Stimulated activated CD4-positive, alpha-beta T cell treated with anti-CD3 and anti-CD28 coated beads, Interleukin-1b, Interleukin-23, amount 100 ng/mL, for 1 hour (primary cell): ENCODE measurements at places on chromosomes 5 and 9.

DNA sequence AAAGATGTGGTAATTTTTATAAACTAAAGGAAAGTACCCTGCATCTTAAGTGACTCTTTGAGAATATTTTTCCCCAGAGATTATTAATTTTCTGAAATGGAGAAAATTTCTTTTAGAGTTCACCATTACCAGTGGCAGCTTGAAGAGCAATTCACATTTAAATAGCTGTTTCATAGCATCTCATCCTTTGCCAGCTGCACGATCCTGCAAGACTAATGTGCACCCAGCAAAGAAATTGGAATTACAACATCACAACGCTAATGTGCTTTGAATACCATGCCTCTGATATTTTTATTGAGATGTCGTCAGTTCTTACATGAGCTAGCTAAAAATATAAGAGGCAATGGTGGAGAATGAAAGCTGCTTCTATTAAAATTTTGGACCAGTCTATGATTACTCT lies 423.5 kb downstream of the TAF11L14 start:
- DNase-seq = no peak

DNA sequence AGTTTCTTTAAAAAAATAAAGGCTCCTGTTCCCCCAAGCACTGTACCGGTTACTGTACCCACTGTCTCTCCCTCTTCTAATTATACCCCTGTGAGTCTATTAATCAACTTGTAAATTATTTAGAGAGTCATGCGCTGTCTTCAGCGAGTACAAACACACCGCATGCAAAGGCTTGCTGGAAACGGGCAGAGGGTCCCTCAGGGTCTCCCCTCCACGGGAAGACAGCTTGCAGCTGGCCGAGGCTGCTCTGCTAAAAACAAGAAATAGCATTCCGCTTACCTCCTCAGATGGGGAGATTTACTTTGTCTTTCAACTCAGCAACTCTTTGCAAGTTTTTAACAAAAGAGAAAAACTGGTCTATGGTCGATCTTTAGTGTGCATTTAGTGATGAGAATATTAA lies 71.8 kb downstream of the AK8 start:
- DNase-seq = no peak

DNA sequence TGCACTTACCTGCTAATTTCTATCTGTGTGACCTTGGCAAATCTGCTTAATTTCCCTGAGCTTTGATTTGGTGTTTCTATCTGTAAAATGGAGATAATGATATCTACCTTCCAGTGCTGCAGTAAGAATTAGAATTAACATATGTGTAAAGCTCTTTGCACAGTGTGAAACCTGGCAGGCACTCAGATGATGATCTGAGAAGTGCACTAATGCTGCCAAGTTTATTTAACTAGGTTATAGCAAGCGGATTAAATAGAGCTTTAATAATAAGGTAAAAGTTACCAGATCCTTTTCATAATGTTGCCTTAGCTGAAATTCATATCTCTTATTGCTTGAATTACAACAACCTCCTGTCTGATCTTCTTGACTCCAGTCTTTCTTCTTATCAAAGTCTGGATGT lies 315.3 kb upstream of the CD180 start:
- no peak for DNase-seq

DNA sequence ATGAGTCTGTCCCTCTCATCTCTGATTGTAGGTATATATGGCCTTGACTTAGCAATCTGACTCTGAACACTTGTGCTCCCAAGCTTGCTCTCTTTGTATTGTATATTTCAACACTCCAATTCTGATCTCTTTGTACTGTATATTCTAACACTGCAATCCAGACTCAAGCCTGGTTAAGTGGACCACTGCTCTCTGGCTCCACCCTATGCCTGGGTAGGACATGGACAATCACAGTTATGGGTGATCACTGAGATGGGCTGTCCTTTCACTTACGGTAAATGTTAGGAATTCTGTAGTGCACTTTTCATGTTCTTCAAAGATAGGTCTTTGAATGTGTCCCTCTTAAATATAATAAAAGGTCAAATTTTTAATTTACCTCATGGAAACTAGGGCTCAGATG lies 165.1 kb downstream of the TLR4 start:
- no peak for DNase-seq

GRCh38 chr5:1343315-1343751 lies 1.6 kb downstream of the CLPTM1L start:
- DNase-seq = no peak

DNA sequence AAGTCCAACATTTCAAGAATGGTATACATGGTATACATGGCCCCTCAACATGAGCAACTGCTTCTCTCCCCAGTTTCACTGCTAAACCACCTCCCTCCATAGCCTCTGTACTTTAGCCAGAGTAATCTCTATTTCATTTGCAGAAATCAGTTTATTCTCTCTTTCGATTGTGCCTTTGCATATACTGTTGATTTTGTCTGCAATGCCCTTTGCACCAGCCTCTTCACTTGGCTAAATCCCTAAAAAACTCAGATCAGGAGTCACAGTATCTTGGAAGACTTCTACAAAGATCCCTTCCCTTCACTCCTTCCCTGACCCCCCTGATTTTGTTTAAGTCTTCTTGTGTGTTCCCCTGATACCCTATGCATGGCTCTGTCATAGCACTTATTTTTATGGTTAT lies 4.9 kb upstream of the CCNG1 start:
- DNase-seq = no peak

GRCh38 chr5:137069358-137069757 lies 429.8 kb downstream of the SPOCK1 start:
- DNase-seq = no peak

DNA sequence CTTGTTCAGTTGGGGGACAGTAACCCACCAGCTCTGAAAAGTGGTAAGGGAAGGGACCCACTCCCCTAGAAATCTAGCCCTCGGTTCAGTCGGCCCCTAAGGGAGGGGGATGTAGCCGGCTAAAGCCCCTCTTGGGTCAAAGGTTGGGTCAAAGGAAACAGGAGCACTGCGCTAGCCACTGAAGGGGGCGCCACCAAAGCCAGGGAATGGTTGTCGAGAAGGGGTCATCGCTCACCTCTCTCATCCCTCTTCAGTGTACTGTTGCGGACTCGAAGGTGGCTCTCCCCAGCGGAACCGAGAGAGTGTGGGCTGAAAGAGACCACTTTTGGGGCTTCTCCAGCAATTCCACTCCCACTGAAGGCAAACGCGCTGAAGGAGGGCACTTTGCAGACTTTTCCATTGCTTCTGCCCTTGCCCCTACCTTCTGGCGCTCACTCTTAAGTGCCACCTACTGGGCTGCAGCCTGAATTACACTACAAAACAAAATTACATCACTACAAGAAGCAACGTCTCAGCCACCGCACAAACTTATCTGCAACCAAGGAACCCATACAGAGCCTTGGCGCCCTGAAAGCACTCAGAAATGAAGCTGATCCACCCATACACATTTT lies 396.9 kb downstream of the PDE4D start:
- DNase-seq = no peak

- no peak for DNase-seq
Observed at GRCh38 chr5:13957032-13957645, 12.7 kb upstream of the DNAH5 start.

DNA sequence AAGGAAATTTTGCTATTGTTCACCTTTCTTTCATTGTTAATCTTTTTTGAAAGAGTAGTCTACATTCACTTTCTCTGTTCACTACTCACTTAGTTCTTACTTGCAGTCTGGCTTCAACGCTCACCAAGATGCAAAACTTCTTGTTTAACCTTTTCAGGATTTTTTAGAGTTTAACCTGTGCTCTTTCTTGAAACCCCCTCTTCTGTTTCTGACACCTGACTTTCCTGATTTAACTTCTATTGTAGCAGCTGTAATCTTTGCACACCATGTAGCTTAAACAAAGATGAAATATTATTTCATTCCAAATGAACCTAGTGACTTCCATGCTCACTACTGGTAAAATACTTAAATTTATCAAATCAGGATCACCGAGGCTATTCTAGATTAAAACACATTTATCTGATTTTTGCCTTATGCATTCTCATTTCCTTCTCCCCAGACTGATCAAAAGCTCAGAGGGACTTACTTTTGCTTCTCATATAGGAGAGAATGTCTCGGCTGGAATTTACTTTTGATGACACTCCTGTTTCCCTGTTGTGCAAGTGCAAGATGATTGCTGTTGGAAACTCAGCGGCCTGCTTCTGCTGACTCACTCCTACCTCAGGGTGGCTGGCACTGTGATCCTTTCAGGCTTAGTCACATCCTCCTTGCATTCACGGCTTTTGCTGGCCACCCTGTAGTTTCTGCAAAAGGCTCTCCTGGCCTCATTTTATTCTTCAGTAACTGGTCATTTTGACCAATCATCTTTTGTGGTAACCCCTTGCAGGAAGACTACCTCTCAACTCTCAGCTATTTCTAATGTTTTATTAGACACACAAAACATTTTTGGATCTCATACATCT lies 109.3 kb upstream of the IFNE start:
- DNase-seq = no peak

GRCh38 chr5:82222597-82223574 lies 55.3 kb downstream of the RPS23 start:
- DNase-seq = no peak

DNA sequence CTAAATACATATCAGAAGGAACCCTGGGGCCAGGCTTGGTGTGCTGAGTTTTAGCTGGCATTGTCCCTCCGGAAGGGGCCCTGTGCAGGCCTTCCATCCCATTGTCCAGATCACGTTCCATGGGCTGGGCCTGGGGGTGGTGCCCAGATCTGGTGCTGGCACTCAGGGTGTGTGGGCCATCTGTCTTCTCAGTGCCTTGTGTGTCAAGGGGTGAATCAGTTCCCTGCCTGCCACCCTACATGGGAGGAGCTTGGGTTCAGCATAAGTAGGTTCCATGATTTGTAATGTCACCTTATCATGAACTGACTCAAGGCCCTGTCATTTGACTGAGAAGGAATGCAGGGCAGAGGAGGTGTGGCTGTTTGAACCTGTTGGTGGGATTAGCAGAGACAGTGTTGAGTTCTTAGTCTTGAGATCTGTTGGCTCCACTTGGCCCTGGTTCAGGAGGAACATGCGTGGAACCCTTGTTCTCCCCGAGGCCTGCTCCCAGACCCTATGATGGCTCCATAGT lies 176.8 kb downstream of the MACROH2A1 start:
- no peak for DNase-seq

GRCh38 chr9:7316967-7317366 lies 482.6 kb downstream of the DMAC1 start:
- no peak for DNase-seq

DNA sequence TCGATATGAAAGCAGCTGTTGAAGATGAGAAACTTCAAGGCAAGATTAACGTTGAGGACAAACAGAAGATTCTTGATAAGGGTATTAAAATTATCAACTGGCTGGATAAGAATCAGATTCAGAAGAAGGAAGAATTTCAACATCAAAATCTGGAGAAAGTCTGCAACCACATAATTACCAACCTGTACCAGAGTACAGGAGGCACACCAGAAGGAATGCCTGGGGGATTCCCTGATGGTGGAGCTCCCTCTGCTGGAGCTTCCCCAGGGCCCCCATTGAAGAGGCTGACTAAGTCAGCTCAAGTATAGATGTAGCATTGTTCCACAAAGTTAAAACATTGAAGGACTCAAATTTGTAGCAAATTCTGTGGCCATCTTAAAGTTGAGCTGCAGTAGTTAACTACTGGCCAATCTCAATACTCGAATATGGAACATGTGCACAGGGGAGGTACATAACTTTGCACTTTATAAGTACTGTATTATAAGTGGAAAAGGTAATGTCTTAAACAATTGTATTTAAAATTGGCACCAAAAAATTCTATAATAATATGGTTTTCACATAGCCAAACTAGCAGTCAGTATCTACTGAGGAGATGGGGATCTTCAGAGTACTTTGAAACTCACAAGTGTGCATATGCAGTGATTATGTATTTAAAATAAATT lies 237.5 kb downstream of the CHSY3 start:
- DNase-seq = no peak

- DNase-seq = peak; percentile 69
Observed at GRCh38 chr5:179060116-179061008, at the start of gene ZNF354C. Gene ZNF354C, plus strand, starts transcription at chr5:179060373. Its CDS starts 1,696 bp downstream, at chr5:179062069.

- DNase-seq = no peak
Observed at GRCh38 chr5:144036476-144036875, 134.0 kb downstream of the YIPF5 start.

DNA sequence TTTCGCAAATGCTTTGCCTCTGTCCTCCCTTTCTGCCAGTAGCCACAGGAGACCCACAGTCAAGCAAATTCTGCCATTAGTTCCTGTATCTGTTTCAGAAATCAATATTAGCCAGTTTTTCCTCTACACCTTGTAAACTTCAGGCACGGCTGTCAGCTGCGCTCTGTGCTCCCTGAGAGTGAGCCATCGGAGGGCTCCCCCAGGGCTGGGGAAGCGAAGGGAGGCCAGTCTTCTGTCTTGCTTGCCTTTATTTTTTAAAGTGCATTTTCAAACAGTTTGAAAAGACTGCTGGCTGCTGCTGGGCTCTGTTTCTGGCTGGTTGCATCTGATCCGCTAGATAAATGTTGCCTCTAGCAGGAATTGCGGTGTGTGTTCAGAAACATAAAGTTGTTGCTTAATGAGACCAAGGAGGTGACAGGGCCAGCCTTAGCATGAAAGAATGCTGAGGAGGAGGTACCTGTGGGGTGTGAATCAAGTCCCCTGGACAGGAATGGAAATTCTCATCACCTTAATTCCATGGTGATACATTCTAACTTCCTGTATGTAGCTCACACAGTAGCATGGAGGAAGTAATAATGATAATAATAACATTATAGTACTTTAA lies 421.7 kb upstream of the KIF2A start:
- no peak for DNase-seq

GRCh38 chr5:12330381-12330780 lies 426.1 kb upstream of the CTNND2 start:
- no peak for DNase-seq

- DNase-seq = no peak
Observed at GRCh38 chr9:120438111-120438510, 141.9 kb downstream of the CDK5RAP2 start.

- DNase-seq = no peak
Observed at GRCh38 chr5:8332666-8333445, 463.9 kb downstream of the MTRR start.

DNA sequence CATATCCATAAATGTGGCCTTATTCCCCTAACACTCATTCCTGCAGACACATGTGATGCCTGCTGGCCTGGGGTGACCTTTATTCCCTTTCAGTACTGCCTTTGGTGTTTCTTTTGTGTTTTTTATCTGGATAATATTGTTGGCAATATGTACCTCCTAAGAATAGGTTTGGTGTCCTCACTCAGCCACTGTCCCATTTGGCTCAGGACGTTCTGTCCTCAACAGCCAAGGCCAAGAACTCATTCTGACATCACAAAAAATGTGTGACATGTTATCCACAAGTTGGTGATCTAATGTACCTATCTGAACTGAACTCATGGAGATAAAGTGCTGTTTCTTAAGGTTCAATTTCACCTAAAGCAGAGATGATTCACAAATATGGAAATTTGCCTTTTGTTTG lies 142.9 kb upstream of the GRAMD2B start:
- DNase-seq = no peak

- no peak for DNase-seq
Observed at GRCh38 chr5:132472431-132472830, 18.1 kb downstream of the IRF1 start.

GRCh38 chr5:142871363-142872193 lies 101.4 kb downstream of the ARHGAP26 start:
- no peak for DNase-seq

- no peak for DNase-seq
Observed at GRCh38 chr5:90020575-90021538, 388.7 kb downstream of the CETN3 start.

GRCh38 chr9:87062746-87063145 lies 115.4 kb upstream of the GAS1 start:
- DNase-seq = no peak
